ENCODE measurements at places on chromosomes 13 and 19. TPM values are rescaled to one million over a fixed set of nuclear protein-coding genes. Genes with fewer than 3 reads are reported as not detected.

Gene SPIB
- total RNA-seq: 0.23 TPM

Gene GRK1
- total RNA-seq: not detected

Gene IL4I1
- 12.3 TPM for total RNA-seq

Gene IGFL2
- not detected for total RNA-seq

Gene SYNE4
- 3.2 TPM for total RNA-seq

Gene SLC25A41
- 0.52 TPM for total RNA-seq

Gene ZNF836
- 12.6 TPM for total RNA-seq

Gene CHAF1A
- 118 TPM for total RNA-seq

Gene FGF21
- total RNA-seq: not detected

Gene TBXA2R
- 0.26 TPM for total RNA-seq
